ENCODE measurements at places on chromosomes 6 and 20.

DNA sequence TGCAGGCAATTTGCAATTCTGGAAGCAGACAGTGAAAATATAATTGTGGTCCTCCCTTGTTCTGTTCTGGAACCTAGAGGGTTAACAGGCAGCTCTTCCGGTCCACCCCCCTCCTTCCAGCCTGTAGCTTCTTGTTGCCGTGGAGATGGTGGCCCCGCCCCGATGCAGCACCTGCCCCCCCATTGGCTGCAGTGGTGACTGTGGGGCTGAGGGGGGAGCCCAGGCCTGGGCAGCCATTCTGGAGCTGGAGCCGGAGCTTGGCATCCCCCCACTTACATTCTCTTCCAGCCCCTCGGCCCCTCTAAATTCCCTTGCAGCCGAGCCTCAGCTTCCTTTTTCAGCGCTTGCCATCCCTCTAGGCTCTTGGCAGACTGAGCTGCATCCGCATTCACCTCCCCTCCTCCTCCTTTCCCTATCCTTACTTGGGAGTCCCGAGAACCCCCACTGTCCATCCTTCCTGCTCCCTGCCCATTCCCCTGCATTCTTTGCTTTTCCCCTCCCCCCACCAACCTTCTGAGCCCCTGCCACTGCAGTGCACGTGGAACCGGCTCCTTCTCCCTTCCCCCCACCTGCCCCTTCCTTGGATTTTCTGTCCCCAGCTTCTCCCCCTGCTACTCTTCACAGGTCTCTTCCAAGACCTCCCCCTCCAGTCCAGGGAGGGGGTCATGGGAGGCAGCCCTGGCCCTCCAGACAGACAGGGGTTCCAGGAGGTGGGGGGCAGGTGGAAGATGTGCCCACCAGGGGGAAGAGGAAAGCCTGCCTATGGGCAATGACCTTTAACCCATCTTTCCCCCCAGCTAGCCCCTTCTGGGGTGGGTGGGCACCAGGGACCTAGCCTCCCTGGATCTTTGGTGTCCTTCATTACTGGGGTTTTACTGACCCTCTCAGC, 11.4 kb downstream of the SYNGAP1 start:
- DNase-seq = peak; percentile 63

DNA sequence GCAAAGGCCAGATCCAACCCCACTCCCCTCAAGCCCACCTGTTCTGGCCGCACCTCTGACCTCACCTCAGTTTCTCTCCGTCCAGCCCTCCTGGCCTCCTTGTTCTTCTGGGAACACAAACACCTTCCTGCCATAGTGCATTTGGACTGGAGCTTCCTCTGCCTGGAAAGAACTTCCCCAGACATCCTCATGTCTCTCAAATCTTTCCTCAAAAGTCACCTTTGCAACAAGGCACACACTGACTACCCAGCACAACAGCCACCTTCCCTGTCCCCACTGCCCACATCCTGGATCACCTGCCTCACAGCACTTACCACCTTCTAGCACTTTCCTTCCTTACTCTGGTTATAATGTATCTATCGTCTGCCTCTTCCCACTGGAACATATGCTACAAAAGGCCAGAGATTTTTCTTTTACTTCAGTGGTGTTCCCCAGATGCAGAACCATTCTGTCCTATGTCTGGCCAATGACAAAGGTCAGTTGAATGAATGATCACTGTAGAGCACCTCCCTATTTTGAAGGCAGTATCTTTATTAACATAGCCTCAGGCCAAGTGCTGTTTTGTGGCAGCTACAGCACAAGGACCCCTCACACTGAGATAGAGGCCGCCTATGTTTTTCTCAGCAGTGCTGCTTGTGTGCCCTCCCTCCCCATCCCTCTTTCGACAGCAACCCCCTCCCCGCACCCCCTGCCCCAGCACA, 4.1 kb downstream of the HLA-B start:
- no peak for DNase-seq

GRCh38 chr6:70289299-70289698, 13.6 kb downstream of the COL9A1 start:
- no peak for DNase-seq

DNA sequence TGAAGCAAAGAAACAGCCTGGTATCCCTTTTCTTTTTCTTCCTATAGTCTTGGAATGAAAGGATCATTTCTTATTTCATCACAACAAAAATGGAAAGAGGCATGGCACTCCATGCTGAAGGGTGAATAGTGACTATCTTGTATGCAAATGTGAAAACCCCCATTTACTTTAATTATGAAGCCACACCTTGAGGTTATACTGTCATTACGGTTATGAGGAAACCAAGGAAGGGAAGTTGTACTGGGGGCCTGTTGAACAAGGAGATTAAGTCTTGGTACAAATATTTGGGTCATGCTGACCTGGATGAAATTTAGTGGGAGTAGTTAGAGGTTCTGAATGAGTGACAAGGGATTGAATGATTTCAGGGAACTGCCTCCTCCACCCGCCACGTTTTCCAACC, 8.7 kb upstream of the STXBP5 start:
- DNase-seq = no peak

DNA sequence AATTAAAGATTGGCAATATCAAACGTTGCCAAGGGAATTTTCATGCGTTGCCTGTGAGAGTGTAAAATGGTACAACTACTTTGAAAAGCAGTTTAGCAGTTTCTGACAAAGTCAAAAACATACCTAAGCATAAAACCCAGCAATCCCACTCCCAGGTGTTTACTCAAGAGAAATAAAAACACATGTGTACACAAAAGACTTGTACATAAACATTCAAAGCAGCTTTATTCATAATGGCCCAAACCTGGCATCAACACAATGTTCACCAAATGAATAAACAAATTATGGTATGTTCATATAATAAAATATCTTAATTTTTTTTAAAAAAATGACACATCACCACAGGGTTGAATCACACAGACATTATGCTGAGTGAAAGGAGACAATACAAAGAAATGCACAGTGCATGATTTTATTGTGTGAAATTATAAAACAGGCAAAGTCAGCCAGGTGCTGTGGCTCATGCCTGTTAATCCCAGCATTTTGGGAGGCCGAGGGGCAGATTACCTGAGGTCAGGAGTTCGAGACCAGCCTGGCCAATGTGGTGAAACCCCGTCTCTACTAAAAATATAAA, 240.4 kb upstream of the MARCKS start:
- no peak for DNase-seq

- no peak for DNase-seq
Observed at GRCh38 chr20:24938498-24938897, 10.6 kb upstream of the CST7 start.

GRCh38 chr6:96521306-96521643, 331 bp upstream of the UFL1 start:
- DNase-seq = no peak

- DNase-seq = no peak
Observed at GRCh38 chr6:107653861-107654394, 164.0 kb downstream of the SOBP start.

DNA sequence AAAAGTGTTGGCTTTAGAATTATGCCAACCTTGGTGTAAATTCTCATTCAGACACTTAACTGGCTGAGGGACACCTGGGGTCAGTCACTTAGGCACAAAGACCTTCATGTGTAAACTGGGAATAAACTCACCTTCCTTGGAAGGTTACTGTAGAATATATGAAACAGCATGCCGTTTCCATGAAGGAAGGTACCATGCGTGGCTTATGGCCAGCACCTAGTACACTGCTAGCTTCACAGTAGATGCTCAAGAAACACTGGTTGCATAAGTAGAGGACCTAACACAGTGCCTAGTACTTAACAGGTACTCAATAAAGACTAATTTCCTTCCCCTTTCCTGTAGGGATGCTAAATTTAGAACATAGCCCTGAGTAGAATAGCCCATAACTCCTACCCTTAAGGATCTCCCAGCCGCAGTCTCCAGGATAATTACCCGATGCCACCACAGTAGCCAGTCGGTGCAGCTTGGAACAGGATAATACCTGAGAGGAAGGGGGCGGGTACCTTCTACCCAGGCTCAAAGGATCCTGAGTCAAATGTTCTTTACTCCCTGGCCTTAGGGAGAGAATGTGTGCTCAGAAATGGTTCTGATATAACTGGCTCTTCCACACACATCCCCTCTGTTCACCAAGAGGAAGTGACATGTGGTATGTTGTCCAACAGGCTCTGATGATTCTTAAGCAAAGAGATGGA, 3.6 kb downstream of the BCL2L1 start:
- no peak for DNase-seq

DNA sequence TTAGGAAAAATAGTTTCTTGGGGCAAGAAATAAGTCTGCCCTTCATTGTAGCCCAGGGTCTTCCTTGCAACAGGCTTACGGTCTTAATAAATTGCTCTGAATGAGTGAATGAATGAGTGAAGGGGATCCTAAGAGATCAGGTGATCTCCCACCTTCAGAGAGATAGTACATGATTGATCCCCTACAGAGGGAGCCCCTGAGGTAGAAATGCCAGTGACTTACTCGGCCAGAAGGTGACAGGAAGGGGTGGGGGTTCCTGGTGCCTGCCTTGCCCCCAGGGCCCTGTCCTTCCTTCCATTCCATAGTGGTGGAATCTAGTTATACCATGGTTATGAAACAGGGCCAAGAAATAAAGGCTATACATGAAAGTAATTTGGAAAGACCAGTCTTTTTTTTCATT, 215.3 kb upstream of the SSTR4 start:
- DNase-seq = no peak

GRCh38 chr6:108518714-108519576, 41.8 kb upstream of the FOXO3 start:
- DNase-seq = no peak

DNA sequence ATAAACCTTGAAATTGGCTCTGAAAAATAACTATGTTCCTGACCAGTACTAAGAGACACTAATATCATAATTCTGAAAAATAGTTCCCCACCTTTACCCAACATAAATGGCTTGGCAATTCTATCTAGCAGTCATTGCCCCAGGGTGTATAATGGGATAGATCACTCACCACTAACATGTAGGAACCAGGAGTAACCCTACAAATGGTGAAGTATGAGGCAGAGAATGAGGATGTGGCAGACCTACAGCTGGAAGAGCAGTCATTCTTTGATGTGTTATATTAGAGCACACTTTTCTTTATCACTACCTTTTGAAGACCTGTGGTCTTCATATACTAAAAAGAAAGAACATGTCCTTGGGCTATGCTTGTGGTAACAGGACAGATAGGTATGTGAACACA, 136.5 kb upstream of the SYNDIG1 start:
- DNase-seq = no peak

DNA sequence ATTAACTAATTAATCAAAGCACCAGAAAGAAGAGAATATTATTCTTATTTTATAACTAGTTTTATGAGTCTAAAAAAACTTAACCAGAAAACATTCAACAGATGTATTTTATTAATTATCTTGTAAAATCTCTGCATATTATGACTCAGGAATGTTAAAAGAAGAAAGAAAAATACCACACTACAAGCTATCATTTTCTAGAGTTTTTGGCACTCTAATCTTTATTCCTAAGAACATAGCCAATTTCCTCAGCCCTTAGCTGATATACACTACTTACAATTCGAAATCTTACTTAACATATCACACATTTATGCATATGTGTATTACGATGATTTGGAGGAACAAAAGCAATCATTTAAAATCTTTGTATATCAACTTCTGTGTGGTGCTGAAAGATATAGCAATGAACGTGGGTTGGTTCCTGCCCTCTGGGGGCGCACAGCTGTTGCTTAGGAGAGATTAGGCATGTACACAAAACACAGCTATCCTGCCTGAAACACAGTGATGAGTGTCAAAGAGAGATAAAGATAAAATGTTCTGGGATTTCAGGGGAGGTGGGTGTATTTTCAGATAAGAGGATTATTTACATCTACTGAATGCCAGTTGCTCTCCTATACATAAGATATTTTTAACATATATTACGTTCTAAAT, 404.5 kb downstream of the SYNE1 start:
- no peak for DNase-seq
